Femur (tissue), 1 donor: ENCODE measurements at places on chromosomes 2 and 18.
A peak's percentile ranks its signal among the peaks of the same experiment; 100 is the strongest.

DNA sequence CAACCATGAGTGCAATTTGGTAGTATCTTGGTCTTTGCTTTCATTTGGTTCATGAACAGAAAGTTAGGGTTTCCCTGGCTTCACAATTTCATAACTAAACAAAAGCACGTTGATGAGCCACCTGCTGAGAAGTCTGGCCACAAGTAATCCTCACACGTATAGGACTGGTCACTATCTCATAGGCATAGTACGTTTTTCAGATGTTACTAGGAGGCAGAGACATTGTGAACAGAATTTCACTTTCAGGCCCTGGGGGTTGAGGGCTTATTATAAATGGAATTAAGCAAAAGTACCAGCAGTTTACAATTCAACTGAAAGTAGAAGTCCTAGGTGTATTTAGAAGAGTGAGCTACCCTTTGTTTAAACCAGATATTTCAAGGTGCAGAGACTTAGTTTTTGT, 277.1 kb downstream of the ALPK2 start:
- no peak for DNase-seq

DNA sequence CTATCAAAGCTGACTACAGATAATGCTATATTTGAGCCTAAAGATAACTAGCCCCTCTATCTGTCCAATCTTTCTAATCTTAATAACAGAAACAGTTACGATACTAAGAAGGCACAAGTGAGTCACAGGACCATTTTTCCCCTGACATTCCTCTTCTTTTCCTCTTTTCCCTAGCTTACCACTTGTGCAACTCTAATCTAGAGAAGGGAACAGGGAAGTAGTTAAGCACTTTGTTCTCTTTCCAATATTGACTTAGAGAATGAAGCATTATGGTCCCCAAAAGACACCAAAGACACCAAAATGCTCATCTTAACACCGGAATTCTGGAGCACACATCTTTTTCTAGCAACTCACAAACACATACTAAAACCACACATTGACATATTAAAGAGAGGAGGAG, 1.8 kb downstream of the PDE11A start:
- DNase-seq, result no peak

DNA sequence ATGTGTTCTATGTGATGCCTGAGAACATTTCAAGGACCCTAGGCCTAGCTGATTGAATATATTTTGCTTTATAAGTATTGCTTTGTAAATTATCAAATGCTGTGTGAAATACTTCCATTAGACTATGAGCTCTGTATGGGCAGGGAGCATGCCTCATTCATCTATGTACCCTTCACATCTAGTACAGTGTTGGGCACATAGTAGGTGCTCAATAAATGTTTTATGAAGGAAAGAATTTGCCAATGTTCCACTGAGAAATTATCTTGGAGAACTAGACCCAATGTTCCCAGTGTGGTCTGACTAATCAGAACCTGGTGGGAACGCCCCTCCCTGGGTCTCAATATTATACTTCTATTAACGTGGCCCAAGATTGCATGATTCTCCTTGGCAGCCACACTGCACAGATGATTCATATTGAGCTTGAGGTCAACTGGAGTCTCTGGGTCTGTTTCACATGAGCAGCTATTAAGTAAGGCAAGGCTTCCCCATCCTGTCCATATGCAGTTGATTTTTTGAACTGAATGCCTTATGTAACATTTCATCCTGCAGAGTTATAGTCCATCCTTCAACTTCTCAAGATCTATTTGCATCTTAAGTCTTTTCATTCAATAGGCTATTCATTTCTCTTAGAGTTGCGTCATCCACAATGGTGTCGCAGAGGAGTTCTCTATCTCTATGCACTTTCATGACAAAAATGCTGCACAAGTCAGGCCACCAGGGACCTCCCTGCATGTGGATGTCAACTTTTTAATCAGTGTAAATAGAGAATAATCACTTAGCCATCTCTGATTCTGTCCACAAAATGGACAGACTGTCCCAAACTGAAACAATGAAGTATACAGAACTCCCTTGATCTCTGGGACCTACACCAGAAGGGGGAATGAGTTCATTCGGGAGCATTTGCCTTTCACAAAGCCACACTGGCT, 257.6 kb downstream of the CYP26B1 start:
- DNase-seq, result peak; percentile 13

DNA sequence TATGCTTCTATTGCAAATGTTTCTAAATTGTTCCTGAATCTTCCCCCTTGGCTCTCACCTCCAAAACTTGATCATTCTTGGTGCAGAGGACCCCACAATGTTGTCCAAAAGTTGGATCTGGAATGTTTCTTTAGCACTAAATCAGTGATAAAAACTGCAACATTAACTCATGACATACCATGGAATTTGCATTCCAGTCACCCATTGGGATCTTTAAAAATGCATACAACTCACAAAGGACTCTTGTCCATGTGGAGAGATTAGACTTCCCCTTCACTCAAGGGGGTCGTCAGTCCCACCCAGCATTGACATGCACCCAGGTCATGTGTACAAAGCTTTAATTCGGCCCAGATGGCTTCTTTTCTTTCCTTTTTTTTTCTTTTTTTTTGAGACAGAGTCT, 169.3 kb downstream of the SETBP1 start:
- DNase-seq, result no peak

DNA sequence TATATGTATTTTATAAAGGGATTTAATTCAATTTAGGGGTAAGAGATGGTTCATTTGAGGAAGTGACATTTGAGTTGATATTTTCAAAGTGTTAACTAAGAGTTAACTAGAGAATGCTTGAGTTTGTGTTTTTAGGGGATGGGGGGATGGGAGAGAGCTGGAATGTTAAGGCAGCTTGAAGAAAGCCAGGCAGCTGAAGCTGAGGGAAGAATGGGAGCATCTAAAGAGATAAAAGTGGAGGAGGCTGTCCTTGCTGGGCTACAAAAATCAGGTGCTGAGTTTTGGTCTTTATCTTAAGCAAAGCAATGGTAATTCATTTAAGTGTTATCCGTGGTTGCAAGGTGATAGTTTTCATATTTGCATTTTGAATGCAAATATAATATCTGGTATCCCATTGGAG, 9.2 kb downstream of the CHST9 start:
- DNase-seq, result no peak

- no peak for DNase-seq
These were observed 1401.2 kb upstream of the CELF4 start for GRCh38 chr18:38966841-38967240.

GRCh38 chr2:210493528-210493927, 17.0 kb upstream of the LANCL1 start:
- DNase-seq, result no peak

- DNase-seq, result no peak
These were observed 613.5 kb downstream of the LRP1B start for GRCh38 chr2:141517180-141517851.

- DNase-seq, result no peak
These were observed 46.8 kb downstream of the GULP1 start for GRCh38 chr2:188338463-188338862.

DNA sequence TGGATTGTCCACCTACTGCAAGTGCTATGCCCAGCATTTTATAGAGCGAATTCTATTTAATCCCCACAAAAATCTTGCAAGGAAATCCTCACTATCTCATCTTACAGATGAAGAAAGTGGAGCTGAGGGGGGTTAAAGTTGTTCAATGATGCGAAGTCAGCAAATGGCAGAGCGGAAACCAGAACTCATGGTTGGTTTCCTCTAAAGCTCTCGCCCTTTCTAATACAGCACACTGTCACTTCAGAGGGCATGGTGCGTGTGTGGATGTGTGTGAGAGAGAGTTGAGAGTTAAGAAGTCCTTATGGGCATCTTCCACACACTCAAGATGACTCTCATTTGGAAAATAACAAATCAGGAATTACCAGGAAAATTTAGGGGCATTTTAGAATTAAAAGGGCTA, 78.4 kb downstream of the TGFA start:
- no peak for DNase-seq

- DNase-seq, result no peak
These were observed 518.0 kb downstream of the CNTNAP5 start for GRCh38 chr2:124542932-124543640.

- DNase-seq, result no peak
These were observed 27.5 kb upstream of the CAB39 start for GRCh38 chr2:230685178-230685577.

DNA sequence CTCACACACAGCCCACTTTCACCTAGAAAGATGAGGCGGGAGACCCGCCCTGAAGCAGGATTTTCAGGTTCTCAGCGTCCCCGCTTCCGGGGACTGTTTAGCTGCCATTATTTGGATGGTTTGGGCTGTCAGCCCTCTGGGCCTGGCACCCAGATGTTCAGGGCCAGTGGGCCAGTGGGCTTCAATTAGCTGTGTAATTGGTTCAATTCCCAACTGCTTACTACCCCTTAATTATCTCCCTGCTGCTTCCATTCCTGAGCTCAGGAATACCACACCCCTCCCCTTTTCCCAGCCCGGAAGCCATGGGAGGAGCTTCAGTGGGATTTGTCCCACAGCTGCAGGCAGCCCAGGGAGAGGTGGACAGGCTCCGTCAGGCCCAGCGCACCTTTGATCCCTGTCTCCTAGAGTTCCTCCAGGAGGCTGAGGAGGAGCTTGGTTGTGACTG, 114.1 kb upstream of the MYCN start:
- no peak for DNase-seq

DNA sequence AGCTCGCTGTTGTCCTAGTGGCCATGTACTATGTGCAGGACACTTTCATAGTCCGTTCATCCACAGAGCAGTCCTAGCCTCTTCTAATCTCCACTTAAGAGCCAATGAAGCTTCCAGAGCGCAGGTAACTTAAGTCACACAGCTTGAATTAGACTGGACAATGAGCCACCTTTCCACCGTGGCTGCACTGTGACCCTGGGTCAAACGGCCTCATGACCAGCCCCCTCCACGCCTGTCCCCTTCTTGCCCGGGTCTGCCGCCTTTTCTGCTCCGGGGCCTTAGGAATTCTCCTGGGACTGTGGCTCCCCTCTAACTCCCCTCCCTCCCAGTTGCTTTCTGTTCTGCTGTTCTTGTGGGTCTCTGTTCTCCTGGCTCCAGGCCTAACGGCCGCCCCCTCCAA, 8.4 kb upstream of the PRKCE start:
- DNase-seq, result no peak

GRCh38 chr2:112166806-112167499, 28.8 kb downstream of the FBLN7 start:
- no peak for DNase-seq

DNA sequence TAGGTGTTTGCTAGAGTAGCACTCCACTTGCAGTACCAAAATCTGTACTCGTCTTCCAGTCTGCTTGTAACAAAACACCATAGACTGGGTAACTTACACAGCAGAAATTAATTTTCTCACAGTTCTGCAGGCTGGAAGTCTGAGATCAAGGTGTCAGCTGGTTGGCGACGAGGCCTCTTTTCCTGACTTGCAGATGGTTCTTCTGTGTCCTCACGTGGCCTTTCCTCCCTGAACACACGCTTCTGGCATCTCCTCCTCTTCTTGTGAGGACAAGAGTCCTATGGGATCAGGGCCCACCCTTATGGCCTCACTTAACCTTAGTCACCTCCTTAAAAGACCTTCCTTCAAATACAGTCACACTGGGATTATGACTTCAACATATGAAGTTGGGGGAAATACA, 493.5 kb upstream of the MYT1L start:
- DNase-seq, result peak; percentile 4

- no peak for DNase-seq
These were observed 195.0 kb downstream of the DLGAP1 start for GRCh38 chr18:4260107-4260506.

- DNase-seq, result no peak
These were observed 265.5 kb downstream of the NAPG start for GRCh38 chr18:10791169-10791831.

DNA sequence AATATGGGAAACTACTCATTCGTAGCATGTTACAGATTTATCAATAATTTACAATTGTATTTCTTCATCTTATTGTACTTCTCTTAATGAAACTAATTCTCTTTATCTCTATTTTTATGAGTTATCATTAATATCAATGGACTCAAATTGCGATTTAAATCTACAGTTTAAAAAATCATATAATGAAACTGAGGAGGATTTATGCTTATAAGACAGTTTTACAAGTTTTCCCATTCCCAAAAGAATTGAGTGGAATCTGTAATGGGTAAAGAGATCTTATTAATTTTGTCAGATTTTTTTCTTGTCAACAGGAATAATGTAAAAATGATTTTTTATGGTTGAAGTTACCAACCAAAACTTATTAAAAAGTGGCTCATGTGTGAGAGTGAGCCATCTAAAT, 468.0 kb downstream of the METTL4 start:
- DNase-seq, result no peak

DNA sequence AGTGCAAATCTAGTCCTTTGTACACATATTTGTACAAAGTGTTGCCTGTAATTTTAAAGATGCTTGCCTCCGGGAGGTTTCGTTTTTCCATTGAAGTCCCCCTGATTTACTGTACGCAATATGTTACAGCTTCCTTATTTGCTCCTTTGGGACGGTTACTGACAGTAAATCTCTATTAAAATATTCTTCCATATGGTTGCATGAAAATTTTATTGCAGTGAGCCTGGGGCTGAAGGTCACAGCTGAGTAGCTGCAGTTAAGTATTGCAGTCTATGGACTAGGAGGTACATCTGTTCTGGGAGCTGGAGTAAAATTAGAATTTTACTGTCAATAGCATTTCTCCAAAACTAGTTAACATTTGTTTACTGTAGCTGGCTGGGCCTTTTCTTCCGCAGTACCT, 119.2 kb downstream of the ETAA1 start:
- no peak for DNase-seq

DNA sequence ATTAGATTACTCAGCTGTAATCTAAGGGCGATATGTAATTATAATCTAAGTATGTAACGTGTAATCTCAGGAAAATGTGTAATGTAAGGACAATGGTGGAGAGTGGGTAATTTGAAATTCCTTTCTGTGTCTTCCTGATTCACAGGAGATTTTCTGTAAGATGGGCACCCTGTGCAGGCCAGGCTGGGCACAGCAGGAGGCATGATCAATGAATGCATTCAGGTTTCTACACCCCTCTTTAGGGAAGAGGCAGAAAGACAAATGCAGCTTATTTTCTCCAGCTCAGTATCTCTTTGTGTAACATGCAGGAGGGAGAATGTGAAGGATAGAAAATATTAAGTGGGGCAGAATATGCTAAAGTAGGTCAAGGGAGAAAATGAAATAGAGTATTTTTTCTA, 320.1 kb downstream of the PIK3C3 start:
- DNase-seq, result no peak

DNA sequence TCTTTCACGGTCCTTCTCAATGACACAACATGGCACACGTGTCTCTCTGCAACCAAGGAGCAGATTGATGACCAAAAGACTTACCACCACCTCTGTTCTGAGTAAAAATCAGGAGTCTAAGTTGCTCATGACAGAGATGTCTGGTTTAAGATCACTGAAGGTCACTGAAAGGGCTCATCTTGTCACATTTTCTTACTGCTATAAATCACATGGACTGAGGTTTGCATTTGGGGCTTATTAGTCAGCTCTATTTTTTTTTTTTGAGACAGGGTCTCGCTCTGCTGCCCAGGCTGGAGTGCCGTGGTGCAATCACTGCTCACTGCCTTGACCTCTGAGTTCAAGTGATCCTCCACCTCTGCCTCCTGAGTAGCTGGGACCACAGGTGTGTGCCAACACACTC, 19.4 kb downstream of the CFLAR start:
- DNase-seq, result no peak
